ENCODE measurements at places on chromosomes 12 and 14. TPM values are rescaled to one million over a fixed set of nuclear protein-coding genes. Genes with fewer than 3 reads are reported as not detected.

FGF23 gene
- total RNA-seq: not detected

RAB15 gene
- total RNA-seq: 4.3 TPM

C12orf54 gene
- total RNA-seq: not detected

NXPH4 gene
- 5.7 TPM for total RNA-seq

DNA sequence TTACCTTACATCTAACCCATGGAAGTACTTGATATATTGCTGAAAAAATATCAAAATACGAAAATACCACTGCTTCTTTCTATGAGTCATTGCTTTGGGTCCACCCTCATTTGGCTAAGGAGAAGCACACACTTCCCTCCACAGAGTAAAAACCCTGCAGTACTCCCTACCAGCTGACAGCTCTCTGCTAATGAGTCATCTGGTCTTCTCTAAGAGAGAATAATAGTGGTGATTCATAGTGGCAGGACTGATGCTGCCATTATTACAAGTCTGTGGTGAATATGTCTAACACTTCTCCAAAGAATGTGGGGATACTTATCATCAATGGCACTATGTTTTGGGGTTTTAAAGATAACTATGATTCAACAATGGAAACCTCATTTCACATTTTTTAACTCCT, 90.7 kb downstream of the PPFIA2 start:
- DNase-seq: peak; percentile 94

DNA sequence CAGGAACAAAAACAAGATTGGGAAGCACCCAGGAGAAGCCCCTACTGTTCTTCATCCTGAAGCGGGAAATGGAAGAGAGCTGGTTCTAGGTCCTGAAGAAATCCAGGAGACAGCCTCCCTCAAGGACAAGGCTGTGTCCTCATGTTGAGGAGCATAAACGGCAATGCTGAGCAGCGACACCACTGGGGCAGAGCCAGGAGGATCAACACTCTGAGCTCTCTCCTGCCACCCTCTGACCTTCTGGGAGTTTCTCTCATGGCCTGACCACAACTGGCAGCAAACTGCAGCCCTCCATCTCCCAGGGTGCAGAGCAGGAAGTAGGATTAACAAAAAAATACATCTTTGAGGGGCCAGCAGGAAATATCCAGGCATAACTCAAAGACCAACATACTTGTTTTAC, 1292.2 kb upstream of the TMEM132C start:
- no peak for DNase-seq

Data from GM23248 (cell line).